Bladder microvascular endothelial cell (primary cell): ENCODE measurements at places on chromosomes 1 and 21. TPM values are rescaled to one million over a fixed set of nuclear protein-coding genes. Genes with fewer than 3 reads are reported as not detected.

The OR6N2 gene
- not detected in 2 replicates for total RNA-seq

The TNFRSF9 gene
- total RNA-seq: 0.16 and 3.5 TPM in 2 replicates

The GABRD gene
- 0.13 and 0.81 TPM in 2 replicates for total RNA-seq

The PADI4 gene
- not detected in 2 replicates for total RNA-seq

The RBM11 gene
- not detected in 2 replicates for total RNA-seq

The LENEP gene
- total RNA-seq: 0.76 TPM in 1 of 2 replicates, not detected in the other

The FUCA1 gene
- total RNA-seq: 9.7 and 15.2 TPM in 2 replicates

The TMEM81 gene
- 0.65 and 2.3 TPM in 2 replicates for total RNA-seq

The KCND3 gene
- total RNA-seq: 0.25 TPM in 1 of 2 replicates, not detected in the other

The A3GALT2 gene
- not detected in 2 replicates for total RNA-seq
